ENCODE measurements at places on chromosomes 2 and 18.
A peak's percentile ranks its signal among the peaks of the same experiment; 100 is the strongest.

- H3K4me3 ChIP-seq, result no peak overlapping the region
- DNase-seq, result peak; percentile 20
- H3K36me3 ChIP-seq, result no peaks in the 10 kb centered on the region
These were observed 79.7 kb downstream of the AGAP1 start for GRCh38 chr2:235573331-235574221.

- H3K27ac ChIP-seq, result no peak overlapping the region
- H3K36me3 ChIP-seq, result no peaks in the 10 kb centered on the region
- peaks cover 60% of the 10 kb centered on the region for H3K27me3 ChIP-seq
- DNase-seq, result no peak
- H3K4me1 ChIP-seq, result peaks cover 18% of the 10 kb centered on the region
- H3K4me3 ChIP-seq, result no peak overlapping the region
These were observed 81.5 kb upstream of the GPC1 start for GRCh38 chr2:240353944-240354343.

GRCh38 chr2:26077291-26077690 is 43.4 kb downstream of the RAB10 start:
- H3K27ac ChIP-seq, result no peak overlapping the region
- no peaks in the 10 kb centered on the region for H3K27me3 ChIP-seq
- H3K4me1 ChIP-seq, result peaks cover 49% of the 10 kb centered on the region
- H3K4me3 ChIP-seq, result no peak overlapping the region

DNA sequence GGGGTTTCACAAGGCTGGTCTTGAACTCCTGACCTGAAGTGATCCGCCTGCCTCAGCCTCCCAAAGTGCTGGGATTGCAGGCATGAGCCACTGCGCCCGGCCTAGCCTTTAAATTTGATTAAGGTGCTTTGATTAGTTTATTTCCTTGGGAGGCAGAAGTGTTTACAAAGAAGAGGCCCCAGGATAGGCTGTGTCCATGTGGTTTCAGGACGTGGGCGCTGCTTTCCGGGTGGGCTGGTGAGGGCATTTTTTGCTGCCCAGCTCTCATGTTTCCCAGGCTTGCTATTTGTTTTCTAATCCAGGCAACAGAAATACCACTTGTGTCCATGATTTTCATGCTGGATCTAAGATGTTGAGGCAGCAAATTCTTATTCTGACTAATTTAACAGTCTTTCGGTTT is 124.2 kb downstream of the SH3RF3 start:
- H3K4me1 ChIP-seq, result no peaks in the 10 kb centered on the region
- H3K27ac ChIP-seq, result no peak overlapping the region
- H3K27me3 ChIP-seq, result peaks cover 59% of the 10 kb centered on the region
- no peaks in the 10 kb centered on the region for H3K36me3 ChIP-seq

- peak overlapping the region; percentile 88 for H3K4me3 ChIP-seq
- peak overlapping the region; percentile 95 for H3K27ac ChIP-seq
- no peaks in the 10 kb centered on the region for H3K27me3 ChIP-seq
- peaks cover 57% of the 10 kb centered on the region for H3K36me3 ChIP-seq
- H3K4me1 ChIP-seq, result peaks cover 20% of the 10 kb centered on the region
These were observed 43.9 kb downstream of the PAX8 start for GRCh38 chr2:113234721-113235346.

GRCh38 chr2:154449951-154450658 is 248.4 kb upstream of the KCNJ3 start:
- H3K36me3 ChIP-seq, result no peaks in the 10 kb centered on the region
- H3K27me3 ChIP-seq, result no peaks in the 10 kb centered on the region
- no peak for DNase-seq
- H3K4me1 ChIP-seq, result no peaks in the 10 kb centered on the region
- no peak overlapping the region for H3K4me3 ChIP-seq

GRCh38 chr2:170813611-170814532 is 2.8 kb upstream of the GAD1 start:
- no peak overlapping the region for H3K27ac ChIP-seq
- peaks cover 33% of the 10 kb centered on the region for H3K36me3 ChIP-seq
- peaks cover 14% of the 10 kb centered on the region for H3K4me1 ChIP-seq
- DNase-seq, result peak; percentile 46
- H3K4me3 ChIP-seq, result no peak overlapping the region

- peaks cover 24% of the 10 kb centered on the region for H3K4me1 ChIP-seq
- H3K27me3 ChIP-seq, result no peaks in the 10 kb centered on the region
- peaks cover 12% of the 10 kb centered on the region for H3K36me3 ChIP-seq
- DNase-seq, result peak; percentile 23
- peak overlapping the region; percentile 31 for H3K4me3 ChIP-seq
These were observed 103.0 kb downstream of the KYNU start for GRCh38 chr2:142980246-142981068.

DNA sequence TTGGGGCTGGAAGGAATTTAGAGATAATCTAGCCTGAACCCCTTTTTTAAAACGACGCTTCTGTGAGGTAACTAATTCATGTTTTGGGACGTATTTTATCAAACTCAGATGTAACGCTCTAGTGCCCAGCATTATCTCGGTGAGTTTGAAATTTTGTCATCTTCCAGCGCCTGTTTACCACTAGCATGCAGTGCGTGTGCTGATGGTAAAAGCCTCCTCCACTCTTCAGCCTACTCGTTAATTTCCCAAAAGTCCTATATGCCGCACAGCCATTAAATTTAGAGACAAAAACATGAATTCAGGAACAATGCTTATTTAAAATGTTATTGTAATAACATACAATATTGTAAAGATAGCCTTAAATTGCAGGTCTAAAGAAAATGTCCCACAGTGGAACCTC is 2.8 kb downstream of the ZCCHC2 start:
- peaks cover 83% of the 10 kb centered on the region for H3K36me3 ChIP-seq
- H3K4me3 ChIP-seq, result peak overlapping the region; percentile 84
- peaks cover 38% of the 10 kb centered on the region for H3K4me1 ChIP-seq
- peak overlapping the region; percentile 97 for H3K27ac ChIP-seq
- no peaks in the 10 kb centered on the region for H3K27me3 ChIP-seq

DNA sequence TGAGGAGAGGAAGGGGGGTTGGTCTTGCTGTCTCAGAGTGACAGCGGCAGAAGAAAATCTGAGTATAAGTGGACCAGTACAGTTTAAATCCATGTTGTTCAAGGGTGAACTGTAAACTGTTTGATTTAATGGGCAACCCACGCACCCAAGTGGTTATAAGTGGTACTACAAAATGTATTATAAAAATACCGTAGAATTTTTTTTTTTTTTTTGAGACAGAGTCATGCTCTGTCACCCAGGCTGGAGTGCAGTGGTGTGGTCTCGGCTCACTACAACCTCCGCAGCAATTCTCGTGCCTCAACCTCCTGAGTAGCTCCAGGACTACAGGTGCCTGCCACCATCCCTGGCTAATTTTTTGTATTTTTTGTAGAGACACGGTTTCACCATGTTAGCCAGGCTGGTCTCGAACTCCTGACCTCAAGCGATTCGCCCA is 2.1 kb upstream of the CHCHD5 start:
- H3K36me3 ChIP-seq, result peaks cover 29% of the 10 kb centered on the region
- DNase-seq, result peak; percentile 33
- no peak overlapping the region for H3K27ac ChIP-seq
- no peak overlapping the region for H3K4me3 ChIP-seq
- H3K4me1 ChIP-seq, result peaks cover 19% of the 10 kb centered on the region
- no peaks in the 10 kb centered on the region for H3K27me3 ChIP-seq

DNA sequence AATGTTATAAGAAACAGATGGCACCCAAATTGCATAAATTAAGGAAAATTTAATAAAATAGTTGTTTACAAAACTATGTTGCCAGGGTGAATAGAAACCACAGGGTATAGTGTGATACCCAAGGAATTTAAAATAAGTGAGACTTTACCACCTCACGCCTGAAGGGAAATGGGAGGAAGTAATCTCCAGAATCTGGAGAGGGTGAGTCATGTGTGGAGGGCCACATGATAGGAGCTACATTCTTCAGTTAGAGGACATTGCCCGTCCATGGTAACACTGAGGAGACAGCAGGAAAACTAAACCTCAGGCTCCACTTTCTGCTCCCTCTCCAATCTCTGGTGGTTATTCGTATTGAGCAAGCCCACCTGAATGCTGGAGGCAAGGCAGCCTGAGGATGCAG is 97.2 kb upstream of the NXPH2 start:
- H3K4me1 ChIP-seq, result no peaks in the 10 kb centered on the region
- H3K27ac ChIP-seq, result no peak overlapping the region
- no peaks in the 10 kb centered on the region for H3K27me3 ChIP-seq
- no peak for DNase-seq

DNA sequence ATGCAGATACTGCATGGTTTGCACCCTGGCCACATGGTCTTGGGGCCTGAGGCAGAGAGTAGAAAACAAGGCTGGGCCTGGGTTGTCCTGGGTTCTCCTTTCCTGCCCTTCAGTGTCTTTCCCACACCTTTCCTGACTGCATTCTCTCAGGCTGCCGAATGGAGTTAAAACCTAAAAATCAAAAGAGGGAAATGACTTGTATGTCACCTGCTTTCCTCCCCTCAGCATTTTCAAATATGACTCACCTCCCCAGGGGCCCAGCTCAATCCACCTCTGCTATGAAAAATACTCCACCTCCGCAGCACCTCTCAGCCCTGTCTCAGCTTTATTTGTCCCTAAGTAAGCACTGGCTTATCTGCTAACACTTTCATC is 457.8 kb upstream of the MEX3C start:
- DNase-seq, result no peak
- H3K27me3 ChIP-seq, result peaks cover 71% of the 10 kb centered on the region
- H3K27ac ChIP-seq, result no peak overlapping the region
- no peaks in the 10 kb centered on the region for H3K36me3 ChIP-seq
- no peaks in the 10 kb centered on the region for H3K4me1 ChIP-seq
- no peak overlapping the region for H3K4me3 ChIP-seq

DNA sequence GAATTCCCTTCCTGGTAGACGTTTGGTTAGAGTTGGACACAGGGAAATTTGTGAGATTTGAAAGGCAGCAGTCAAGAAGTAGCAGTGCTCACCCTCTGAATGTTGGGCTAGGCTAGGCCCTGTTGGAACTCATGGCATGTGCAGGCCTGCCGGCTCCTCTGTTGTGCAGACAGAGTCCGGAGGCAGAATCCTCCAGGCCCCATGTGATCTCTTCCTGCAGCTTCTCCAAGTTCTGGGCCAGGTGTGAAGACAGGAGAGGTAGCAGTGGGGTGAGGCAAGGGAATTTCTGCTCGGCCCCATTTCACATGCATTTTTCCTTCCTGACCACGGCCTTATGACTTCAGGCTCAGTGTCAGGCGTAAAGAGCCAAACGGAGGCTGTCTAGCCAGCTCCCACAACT is 36.9 kb upstream of the RAB31 start:
- H3K36me3 ChIP-seq, result peaks cover 10% of the 10 kb centered on the region
- H3K27me3 ChIP-seq, result no peaks in the 10 kb centered on the region
- no peak overlapping the region for H3K4me3 ChIP-seq
- H3K4me1 ChIP-seq, result peaks cover 24% of the 10 kb centered on the region
- no peak for DNase-seq

DNA sequence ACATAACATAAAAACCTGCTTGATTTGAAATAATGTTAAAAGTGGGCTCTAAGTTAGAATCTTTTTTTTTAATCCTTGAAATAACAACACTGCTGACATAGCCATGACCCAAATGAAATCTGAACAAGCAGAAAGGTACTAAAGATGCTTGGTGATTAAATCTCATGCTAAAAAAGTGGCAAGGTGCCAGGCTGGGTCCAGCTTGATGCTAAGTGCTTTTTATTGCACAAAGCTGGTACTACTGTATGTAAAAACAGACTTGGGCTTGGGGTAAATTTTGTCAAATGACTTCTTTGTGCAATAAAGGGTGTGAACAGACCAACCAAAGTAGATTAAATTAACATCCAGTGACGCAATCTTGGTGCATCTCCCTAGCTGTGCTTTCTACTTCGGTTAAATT is 13.4 kb downstream of the BCL11A start:
- H3K4me1 ChIP-seq, result no peaks in the 10 kb centered on the region
- H3K36me3 ChIP-seq, result no peaks in the 10 kb centered on the region
- H3K27me3 ChIP-seq, result peaks cover 58% of the 10 kb centered on the region

DNA sequence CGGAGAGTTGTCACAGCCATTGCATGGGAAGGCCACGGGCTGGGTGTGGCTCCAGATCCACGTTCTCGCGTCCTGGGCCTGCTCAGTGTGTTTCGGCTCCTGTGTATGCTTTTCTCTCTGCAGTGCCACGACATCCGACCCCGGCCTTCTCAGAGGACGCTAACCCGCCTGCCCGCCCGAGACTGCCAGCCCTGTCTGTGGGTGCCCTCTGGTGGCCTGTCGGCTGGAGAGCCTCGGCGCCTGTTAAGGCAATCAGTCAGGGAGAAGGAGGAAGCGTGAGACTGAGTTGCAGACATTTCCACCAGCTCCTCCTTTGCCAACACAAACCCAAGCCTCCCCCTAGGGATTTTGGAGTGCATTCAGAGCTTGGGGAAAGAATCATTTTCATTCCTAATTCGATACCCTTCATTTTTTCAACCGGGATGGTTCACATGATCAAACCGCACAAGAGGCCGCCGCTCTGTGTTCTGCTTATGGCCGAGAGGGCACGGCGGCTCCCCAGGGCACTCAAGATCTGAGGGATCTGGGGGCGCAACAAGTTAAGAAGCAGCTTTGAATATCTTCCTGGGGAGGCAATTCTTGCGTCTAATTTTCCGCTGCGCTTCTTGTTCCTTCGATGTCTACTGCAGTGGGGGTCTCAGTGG is 37.5 kb upstream of the ZBTB7C start:
- peaks cover 67% of the 10 kb centered on the region for H3K27me3 ChIP-seq
- no peak overlapping the region for H3K27ac ChIP-seq
- no peaks in the 10 kb centered on the region for H3K36me3 ChIP-seq
- H3K4me1 ChIP-seq, result no peaks in the 10 kb centered on the region
- no peak overlapping the region for H3K4me3 ChIP-seq

- H3K4me3 ChIP-seq, result no peak overlapping the region
- peaks cover 67% of the 10 kb centered on the region for H3K27me3 ChIP-seq
- H3K36me3 ChIP-seq, result peaks cover 6% of the 10 kb centered on the region
- peaks cover 1% of the 10 kb centered on the region for H3K4me1 ChIP-seq
- no peak for DNase-seq
- no peak overlapping the region for H3K27ac ChIP-seq
These were observed 101.3 kb downstream of the INHBB start for GRCh38 chr2:120447127-120447785.

GRCh38 chr18:36153771-36154170 is 24.1 kb downstream of the ELP2 start:
- no peak overlapping the region for H3K27ac ChIP-seq
- peaks cover 31% of the 10 kb centered on the region for H3K36me3 ChIP-seq
- H3K27me3 ChIP-seq, result no peaks in the 10 kb centered on the region
- no peaks in the 10 kb centered on the region for H3K4me1 ChIP-seq
- no peak for DNase-seq

DNA sequence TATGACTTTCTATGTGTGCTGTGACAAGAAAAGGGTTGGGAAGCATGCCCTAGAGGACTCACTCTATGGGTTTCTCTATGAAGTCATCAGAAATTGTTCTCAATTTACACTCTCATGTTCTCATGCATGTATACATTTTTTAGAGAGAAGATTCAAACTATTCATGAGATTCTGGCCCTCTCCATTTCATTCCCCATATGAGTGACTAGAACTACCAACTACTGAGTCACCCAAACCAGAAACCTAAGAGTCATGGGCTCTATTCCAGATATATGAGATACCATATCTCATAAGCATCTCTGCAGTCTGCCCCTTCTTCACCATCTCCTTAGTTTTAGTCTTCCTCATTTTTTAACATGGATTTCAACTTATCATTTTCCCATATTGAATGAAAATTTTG is 87.7 kb downstream of the EXOC6B start:
- H3K27me3 ChIP-seq, result no peaks in the 10 kb centered on the region
- H3K4me3 ChIP-seq, result no peak overlapping the region
- H3K27ac ChIP-seq, result no peak overlapping the region
